ENCODE measurements at places on chromosomes 12 and 14.
A peak's percentile ranks its signal among the peaks of the same experiment; 100 is the strongest.

GRCh38 chr14:100692859-100693558, 33.7 kb upstream of the DLK1 start:
- DNase-seq: no peak

GRCh38 chr14:61421212-61421923, 100.0 kb downstream of the PRKCH start:
- peak; percentile 33 for DNase-seq

DNA sequence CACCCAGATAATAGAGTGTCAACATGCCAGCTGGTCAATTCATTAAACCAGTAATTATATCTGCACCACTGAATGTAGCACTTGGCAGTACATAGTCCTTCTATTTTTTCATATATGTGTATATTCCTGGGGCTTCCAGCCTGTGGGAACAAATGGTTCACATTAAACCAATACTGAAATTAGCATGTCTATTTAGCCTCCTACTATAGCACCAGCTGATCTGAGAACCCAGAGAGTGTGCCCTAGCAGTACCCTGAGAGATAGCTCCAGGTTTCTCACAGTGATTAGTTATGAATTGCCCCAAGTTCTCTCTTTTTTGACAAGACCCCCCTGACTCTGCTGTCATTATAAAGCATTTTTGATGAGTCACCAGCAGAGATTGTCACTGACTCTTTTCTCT, 1097.3 kb upstream of the FLRT2 start:
- DNase-seq: no peak

- peak; percentile 48 for DNase-seq
Measured at GRCh38 chr12:94704452-94705306, 54.3 kb upstream of the TMCC3 start.

GRCh38 chr12:14843425-14843887, at the start of gene ART4:
TSS of gene ART4 (minus strand) at chr12:14843526. CDS start at chr12:14843113, 413 bp downstream.
- DNase-seq: no peak

GRCh38 chr12:68175557-68176061, 16.1 kb upstream of the IFNG start:
- DNase-seq: no peak

- no peak for DNase-seq
Measured at GRCh38 chr12:9784326-9784725, 23.6 kb upstream of the CD69 start.

DNA sequence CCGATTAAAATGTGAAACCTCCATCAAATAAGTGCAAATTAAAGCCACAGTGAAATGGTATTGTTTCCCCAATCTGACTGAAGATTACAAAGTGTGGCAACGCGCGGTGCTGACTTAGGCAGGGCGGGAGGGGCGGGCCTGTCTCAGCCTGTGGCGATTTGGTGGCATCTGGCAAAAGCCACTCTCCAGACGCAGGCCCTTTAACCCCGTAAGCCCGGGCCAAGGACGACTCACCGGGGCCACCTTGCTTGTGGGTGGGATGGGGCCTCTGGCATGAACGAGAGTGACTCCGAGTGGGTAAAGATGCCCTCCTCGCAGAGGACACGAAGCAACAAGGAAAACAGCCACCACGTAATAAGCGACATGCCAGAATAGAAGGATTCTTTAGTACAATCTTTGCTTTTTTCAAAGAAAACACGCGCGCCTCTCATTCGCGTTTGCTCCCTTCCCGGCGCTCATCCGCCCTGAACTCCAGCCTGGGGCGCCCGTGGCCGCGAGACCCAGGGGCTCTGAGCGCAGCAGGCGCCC, 815 bp downstream of the DEGS2 start:
- DNase-seq: no peak

DNA sequence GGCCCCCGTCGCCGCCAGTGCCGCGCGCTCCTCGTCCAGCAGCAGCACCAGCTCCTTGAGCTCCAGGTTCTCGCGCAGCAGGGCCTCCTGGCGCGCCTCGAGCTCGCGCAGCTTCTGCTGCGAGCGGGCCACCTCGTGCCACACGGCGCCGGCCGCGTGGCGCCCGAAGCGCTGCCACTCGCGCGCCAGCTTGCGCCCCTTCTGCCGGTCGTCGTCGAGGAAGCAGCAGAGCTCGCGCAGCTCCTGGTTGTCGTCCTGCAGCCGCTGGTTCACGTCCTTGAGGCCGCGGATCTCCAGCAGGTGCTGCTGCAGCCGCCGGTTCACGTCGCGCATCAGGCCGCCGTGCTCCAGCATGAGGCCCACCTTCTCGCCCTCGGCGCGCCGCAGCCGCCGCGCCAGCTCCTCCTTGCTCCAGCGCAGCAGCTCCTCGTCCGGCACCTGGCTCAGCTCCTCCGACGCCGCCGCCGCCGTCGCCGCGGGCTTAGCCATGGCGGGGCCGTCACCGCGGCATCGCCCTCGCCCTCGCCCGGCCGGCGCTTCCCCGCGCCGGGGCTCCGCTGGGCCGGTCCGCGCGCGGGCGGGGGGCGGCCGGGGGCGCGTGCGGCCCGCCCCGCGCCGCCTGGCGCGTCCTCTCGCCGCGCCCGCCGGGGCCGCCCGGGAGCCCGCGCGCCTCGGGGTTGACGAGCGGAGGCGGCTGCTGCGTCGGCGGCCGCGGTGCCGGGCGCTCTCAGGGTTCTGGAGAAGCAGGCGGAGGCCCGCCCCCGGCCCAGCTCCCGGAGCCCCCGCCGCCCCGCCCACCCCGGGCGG, at the start of gene CCDC85C:
TSS of gene CCDC85C (minus strand) at position 737 of the 807 bp plus-strand sequence. CDS start at position 489, 248 bp downstream.
- no peak for DNase-seq

DNA sequence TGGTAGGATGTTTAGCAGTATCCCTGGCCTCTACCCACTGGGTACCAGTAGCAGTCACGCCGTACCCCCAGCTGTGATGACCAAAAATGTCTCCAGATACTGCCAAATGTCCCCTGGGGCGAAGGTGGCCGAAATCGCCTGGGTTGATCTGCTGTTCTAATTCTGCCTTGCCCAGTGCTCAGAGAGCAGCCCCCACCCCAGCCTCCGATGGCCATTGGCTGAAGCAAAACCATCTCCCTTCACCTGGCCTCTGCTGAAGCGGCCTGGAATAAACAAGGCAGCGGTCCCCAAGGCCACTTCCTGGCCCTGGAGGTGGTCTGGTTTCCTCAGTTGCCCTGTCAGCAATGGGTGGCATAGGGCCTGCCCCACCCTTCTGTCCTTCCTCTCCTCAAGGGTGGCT, 298.4 kb downstream of the CACNA1C start:
- DNase-seq: no peak

GRCh38 chr14:54730156-54730961, 163.4 kb downstream of the SAMD4A start:
- peak; percentile 97 for DNase-seq

GRCh38 chr14:105100910-105101309, 35.7 kb upstream of the GPR132 start:
- DNase-seq: no peak

- no peak for DNase-seq
Measured at GRCh38 chr12:77941401-77941800, 110.7 kb downstream of the NAV3 start.

- no peak for DNase-seq
Measured at GRCh38 chr14:76580399-76580798, 180.9 kb upstream of the VASH1 start.

- no peak for DNase-seq
Measured at GRCh38 chr12:81137801-81138200, 59.9 kb downstream of the ACSS3 start.

DNA sequence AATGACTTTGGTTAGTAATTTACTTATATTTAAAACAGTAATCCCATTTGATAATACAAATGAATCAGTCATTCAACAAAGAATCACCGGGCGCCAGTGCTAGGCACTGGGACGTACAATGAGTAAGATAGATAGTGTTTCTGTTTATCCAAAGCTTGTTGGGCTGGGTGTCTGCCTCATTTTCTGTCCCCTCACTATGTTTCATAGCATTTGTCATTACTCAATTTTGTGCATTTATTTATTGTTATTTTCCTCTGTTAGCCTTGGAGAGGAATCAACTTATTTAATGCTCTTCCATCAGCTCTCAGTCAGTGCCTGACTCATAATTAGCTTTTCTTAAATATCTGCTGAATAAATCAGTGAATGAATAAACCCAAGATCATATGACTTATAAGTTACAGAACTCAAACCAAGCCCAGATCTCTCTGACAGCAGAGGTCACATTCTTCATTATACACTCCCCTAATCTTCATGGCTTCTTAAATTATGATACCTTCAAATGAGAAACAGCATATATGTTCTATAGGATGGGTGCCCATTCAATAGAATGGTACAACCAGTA, 86.2 kb downstream of the TSPAN8 start:
- DNase-seq: no peak

- DNase-seq: peak; percentile 22
Measured at GRCh38 chr14:100296106-100296651, 10.1 kb downstream of the SLC25A29 start.

- DNase-seq: no peak
Measured at GRCh38 chr12:88418856-88419497, 161.3 kb downstream of the KITLG start.

DNA sequence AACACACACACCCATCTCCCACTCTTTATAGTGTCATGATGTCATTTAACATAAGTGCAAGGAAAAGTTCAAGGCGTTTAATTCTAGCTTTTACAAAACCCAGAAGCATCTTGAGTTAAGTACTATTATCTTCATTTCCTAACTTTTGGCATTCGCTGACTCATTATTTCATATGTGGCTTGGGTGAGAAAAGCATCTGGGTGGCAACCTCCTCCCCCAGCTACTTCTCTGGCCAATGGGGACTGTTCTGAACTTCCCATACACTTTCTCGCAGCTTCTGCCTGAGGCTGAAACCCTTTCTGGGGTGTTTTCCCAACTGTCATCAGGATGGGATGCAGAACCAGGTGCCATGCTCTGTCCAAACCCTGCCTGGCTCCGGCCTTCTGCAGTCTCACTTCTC, 2.8 kb upstream of the MARK3 start:
- peak; percentile 92 for DNase-seq

DNA sequence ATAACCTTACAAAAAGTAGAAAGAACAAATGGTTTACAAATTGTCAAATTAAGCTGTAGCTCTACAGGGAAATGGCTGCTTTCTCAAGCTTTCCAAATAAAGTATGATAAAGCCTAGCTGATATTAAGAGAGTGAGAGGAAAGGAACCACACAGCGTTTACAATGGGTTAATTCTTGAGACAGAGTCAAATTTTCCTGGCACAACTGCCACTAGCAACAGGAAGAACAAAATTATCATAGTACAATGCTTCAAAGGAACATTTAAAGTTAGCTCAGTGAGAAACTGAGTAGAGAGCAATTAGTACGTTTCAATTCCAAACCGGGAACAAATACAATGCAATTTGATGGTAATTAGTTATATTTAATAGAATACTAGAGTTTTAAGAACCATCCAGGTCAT, 116.0 kb downstream of the PPP1R12A start:
- no peak for DNase-seq

- DNase-seq: no peak
Measured at GRCh38 chr12:57133013-57133569, 4.8 kb downstream of the LRP1 start.

DNA sequence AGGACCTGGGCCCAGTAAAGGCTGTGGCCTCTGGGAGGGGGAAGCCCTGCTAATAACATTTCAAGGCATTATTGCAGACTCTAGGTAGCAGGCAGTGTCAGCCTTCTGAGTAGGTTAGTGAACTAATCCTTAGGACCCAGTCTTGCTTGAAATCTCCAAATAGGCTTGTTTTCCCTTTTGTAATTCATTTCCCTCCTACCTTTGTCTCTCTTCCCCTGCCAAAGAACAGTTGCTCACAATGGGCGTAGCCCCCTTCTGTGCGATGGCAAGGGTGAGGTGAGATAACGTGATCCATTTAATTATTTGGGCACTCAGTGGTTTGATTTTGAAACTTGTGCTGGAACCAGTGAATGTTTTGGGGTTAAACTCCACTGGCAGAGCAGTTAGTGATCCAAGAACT, 10.9 kb downstream of the PELI2 start:
- no peak for DNase-seq

DNA sequence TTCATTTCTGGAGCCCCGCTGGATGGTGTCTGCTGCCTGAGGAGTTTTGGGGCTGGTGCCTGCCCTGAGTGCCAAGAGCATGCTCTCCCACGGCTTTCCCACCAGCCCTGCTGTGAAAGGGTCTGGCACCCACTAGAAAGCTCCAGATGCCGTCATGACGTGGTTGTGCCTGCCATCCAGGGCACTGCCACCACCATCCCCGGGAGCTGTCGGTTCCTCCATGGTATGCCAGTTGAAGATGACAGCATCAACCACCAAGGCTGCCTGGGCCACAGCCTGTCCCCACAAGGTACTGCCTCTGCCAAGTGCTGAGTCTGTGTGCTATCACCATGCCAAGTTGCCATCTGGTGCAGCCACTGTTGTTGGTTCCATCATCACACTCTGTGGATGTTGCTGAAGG, 85.9 kb downstream of the TTC8 start:
- no peak for DNase-seq

GRCh38 chr12:47744005-47744651, 14.6 kb downstream of the RAPGEF3 start:
- no peak for DNase-seq

DNA sequence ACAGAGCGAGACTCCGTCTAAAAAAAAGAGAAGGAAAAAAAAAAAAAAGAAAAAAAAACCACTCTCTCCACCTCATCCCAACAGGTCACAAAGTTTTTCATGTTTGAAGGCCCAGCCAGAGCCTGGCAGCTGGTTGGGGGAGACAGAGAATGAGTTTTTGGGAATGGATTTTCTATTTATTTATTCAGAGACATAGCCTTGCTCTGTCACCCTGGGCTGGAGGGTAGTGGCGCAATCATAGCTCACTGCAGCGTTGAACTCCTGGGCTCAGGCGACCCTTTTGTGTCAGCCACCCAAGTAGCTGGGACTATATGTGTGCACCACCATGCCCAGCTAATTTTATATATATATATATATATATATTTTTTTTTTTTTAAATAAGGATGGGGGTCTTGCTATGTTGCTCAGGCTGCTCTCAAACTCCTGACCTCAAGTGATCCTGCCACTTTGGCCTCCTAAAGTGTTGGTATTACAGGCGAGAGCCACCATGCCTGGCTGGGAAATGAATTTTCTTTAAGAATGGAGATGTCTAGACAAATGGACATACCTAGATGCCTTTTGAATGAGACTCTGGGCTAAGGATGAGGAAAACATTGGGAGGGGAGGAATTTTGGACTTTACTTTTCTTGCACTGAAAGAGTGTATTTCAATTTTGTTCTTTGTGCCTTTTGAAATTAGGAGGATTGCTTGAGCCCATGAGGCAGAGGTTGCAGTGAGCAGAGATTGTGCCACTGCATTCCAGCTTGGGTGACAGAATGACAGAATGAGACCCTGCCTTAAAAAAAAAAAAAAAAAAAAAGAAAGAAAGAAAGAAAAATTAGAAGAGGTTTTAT, 16.9 kb upstream of the PPP1R1A start:
- DNase-seq: no peak
